Mesendoderm (in vitro differentiated cells): ENCODE measurements at places on chromosomes 2 and 18.

- no peak overlapping the region for H3K4me3 ChIP-seq
- no peak for DNase-seq
- H3K36me3 ChIP-seq: peaks cover 2% of the 10 kb centered on the region
- no peaks in the 10 kb centered on the region for H3K27me3 ChIP-seq
- H3K27ac ChIP-seq: no peak overlapping the region
These were observed 209.6 kb downstream of the HDAC4 start for GRCh38 chr2:239190921-239191885.

DNA sequence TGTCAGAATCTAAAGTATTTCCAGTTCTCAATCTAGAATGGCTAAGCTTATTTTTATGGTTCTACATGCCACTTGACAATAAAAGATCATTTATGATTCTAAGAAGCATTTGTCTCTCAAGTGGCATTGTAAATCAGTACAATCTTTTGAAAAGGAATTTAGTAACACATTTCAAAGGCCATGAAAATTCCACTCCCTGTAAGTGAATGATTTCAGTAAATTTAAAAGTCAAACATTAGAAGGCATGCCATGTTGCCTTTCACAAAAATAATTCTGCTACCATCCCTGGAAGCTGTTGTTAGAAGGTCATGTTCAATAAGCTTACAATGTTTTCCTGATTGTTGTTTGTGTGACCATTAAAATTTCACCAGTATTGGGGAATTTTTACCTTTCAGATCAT is 142.9 kb downstream of the RPIA start:
- no peak for DNase-seq
- no peaks in the 10 kb centered on the region for H3K27me3 ChIP-seq

- no peaks in the 10 kb centered on the region for H3K27me3 ChIP-seq
- H3K27ac ChIP-seq: no peak overlapping the region
- H3K36me3 ChIP-seq: no peaks in the 10 kb centered on the region
These were observed 101.9 kb downstream of the USP34 start for GRCh38 chr2:61368687-61369665.

GRCh38 chr2:49226360-49226759 is 72.0 kb upstream of the FSHR start:
- H3K27ac ChIP-seq: no peak overlapping the region
- no peaks in the 10 kb centered on the region for H3K36me3 ChIP-seq
- DNase-seq: no peak
- H3K27me3 ChIP-seq: no peaks in the 10 kb centered on the region
- H3K4me3 ChIP-seq: no peak overlapping the region
- no peaks in the 10 kb centered on the region for H3K4me1 ChIP-seq

- no peaks in the 10 kb centered on the region for H3K36me3 ChIP-seq
- DNase-seq: no peak
- H3K27me3 ChIP-seq: no peaks in the 10 kb centered on the region
- H3K27ac ChIP-seq: no peak overlapping the region
- no peaks in the 10 kb centered on the region for H3K4me1 ChIP-seq
These were observed 825.8 kb upstream of the FANCL start for GRCh38 chr2:59066787-59067399.

- DNase-seq: no peak
- no peaks in the 10 kb centered on the region for H3K4me1 ChIP-seq
These were observed 12.6 kb downstream of the RUFY4 start for GRCh38 chr2:218081695-218082094.

DNA sequence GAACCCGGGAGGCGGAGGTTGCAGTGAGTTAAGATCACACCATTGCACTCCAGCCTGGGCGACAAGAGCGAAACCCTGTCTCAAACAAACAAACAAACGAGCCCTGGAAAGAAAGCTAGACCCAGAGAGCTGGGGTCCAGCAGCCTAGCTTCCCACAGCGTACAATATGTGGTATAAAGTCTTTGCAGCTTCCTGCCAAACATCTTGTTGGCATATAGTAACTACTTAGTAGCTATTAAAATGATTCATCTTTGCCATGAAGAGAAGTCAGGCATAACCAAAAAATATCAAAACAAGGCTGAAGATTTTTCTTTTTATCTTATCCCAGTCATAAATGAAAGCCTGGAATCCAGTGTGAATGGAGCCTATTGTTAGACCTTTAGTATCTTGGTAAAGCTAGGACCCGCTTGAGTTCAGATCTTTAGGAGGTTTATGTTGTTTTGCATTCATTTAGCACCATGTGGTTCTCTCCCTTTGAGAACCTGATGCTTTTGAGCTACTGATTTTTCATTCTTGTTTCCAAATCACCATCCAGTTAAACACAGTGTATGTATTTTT is 139.7 kb upstream of the NOSTRIN start:
- no peak overlapping the region for H3K4me3 ChIP-seq
- no peak overlapping the region for H3K27ac ChIP-seq
- H3K27me3 ChIP-seq: no peaks in the 10 kb centered on the region
- no peak for DNase-seq
- H3K4me1 ChIP-seq: peaks cover 5% of the 10 kb centered on the region
